ENCODE measurements at places on chromosomes 2 and 18. TPM values are rescaled to one million over a fixed set of nuclear protein-coding genes. Genes with fewer than 3 reads are reported as not detected.

Gene ANKRD30BL
- not detected for total RNA-seq

Gene RANBP2
- total RNA-seq = 168 TPM

Gene HMSD
- total RNA-seq = 0.27 TPM

Gene IRS1
- total RNA-seq = under 0.01 TPM

Gene AKAIN1
- total RNA-seq = not detected

Gene EVA1A
- total RNA-seq = 53.2 TPM

Gene PAIP2B
- 1.2 TPM for total RNA-seq

Gene EGR4
- total RNA-seq = not detected

Gene EFR3B
- 0.22 TPM for total RNA-seq

Gene REG3A
- total RNA-seq = not detected

Gene FMNL2
- 53.6 TPM for total RNA-seq

Gene LONRF2
- total RNA-seq = under 0.01 TPM

Gene COL5A2
- total RNA-seq = 81.4 TPM

Gene LRP2
- under 0.01 TPM for total RNA-seq

Gene FZD7
- 0.27 TPM for total RNA-seq

Gene TFPI
- total RNA-seq = 498 TPM

Gene CD8B2
- not detected for total RNA-seq

Gene ASAP2
- total RNA-seq = 121 TPM

Gene HPCAL1
- 70.2 TPM for total RNA-seq

Gene NXPH2
- total RNA-seq = not detected

Gene RBFA
- 35.5 TPM for total RNA-seq

Gene NEURL3
- not detected for total RNA-seq

Gene FKBP7
- 25.5 TPM for total RNA-seq

Gene CMPK2
- total RNA-seq = 1.1 TPM

Gene ALPP
- total RNA-seq = not detected

Gene SPP2
- not detected for total RNA-seq

Gene LTBP1
- 9.5 TPM for total RNA-seq

Gene CTNNA2
- total RNA-seq = not detected

Gene EFHD1
- not detected for total RNA-seq

Gene SLC4A3
- total RNA-seq = 0.13 TPM

Gene KCNG2
- not detected for total RNA-seq

Gene HOXD1
- total RNA-seq = not detected

Gene HAUS1
- 91.0 TPM for total RNA-seq

Gene CYB5A
- total RNA-seq = 36.8 TPM

Gene CTAGE1
- not detected for total RNA-seq

Gene IKZF2
- 0.93 TPM for total RNA-seq

Gene G6PC2
- total RNA-seq = not detected

Gene ANKRD62
- not detected for total RNA-seq

Gene COBLL1
- 30.2 TPM for total RNA-seq

Gene ESPNL
- total RNA-seq = under 0.01 TPM

Gene FBXO15
- total RNA-seq = not detected

Measured in thoracic aorta endothelial cell (primary cell).